NCI-H2029 treated with DMSO at 0.1 percent for 48 hours (cell line): ENCODE measurements at places on chromosomes 6 and 20.

DNA sequence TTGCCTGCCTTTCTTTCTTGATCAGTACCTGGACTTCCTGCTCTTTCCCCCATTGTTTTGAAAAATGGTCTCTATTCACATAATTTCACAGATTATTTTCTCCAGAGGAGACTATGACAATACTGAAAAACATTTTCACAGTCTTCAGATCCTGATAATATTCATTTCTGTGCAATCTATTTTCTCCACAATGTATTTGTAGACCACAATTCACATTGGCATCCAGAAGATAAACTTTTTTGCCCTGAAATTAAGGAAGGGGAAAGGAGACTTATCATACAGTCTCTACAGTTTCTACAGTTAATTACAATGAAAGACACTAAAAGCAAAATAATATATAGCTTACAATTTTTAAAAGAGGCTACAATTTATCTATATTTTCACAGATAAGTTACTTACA, 18.4 kb downstream of the LCA5 start:
- no peak for DNase-seq

DNA sequence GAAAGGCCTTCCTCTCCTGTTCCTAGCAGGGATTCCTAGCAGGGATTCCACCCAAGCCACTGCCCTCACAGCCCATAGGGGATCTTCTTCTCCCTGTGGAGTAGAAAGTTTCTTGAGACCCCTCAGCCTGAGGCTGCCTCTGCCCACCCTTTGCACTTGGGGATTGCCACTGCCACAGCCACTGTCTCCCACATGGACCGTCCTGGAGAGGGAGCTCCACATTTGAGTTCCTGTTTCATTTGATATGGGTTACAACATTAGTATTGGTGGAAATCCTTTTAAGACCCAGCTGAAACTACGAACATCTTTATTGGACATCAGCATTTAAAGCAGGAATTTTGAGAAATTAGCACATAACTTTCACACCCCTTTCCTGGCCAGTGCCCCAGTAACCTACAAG, 25.6 kb downstream of the HLA-G start:
- no peak for DNase-seq

- DNase-seq = no peak
Observed at GRCh38 chr20:63138855-63139341, 77.0 kb downstream of the YTHDF1 start.

- DNase-seq = no peak
Observed at GRCh38 chr6:84731901-84732300, 32.5 kb downstream of the TBX18 start.

DNA sequence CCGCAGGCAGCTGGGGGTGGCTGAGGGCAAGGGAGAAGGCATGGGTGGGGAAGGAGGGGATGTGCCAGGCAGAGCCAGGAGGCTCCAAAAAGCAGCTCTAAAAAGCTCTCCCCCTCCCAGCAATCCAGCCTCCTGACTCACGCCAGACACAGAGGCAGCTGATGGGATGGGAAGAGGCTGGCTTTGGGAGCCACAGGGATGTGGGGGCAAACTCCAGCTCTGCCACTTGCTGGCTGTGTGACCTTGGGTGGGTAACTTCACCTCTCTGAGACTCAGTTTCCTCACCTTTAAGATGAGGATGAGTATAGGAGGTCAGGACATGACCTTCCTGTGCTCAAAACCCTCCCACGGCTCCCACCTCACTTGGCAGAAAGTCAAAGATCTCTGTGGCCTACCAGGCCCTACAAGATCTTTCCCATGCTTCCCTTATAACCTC, 148.9 kb downstream of the CEBPB start:
- no peak for DNase-seq

- DNase-seq = peak; percentile 5
Observed at GRCh38 chr20:59525500-59526241, 78.7 kb upstream of the PHACTR3 start.

GRCh38 chr20:61405007-61405406, 152.9 kb downstream of the CDH4 start:
- no peak for DNase-seq
